ENCODE measurements at places on chromosomes 7 and 10.

GRCh38 chr10:1290071-1290471, 233.9 kb downstream of the WDR37 start:
- no peak for DNase-seq

DNA sequence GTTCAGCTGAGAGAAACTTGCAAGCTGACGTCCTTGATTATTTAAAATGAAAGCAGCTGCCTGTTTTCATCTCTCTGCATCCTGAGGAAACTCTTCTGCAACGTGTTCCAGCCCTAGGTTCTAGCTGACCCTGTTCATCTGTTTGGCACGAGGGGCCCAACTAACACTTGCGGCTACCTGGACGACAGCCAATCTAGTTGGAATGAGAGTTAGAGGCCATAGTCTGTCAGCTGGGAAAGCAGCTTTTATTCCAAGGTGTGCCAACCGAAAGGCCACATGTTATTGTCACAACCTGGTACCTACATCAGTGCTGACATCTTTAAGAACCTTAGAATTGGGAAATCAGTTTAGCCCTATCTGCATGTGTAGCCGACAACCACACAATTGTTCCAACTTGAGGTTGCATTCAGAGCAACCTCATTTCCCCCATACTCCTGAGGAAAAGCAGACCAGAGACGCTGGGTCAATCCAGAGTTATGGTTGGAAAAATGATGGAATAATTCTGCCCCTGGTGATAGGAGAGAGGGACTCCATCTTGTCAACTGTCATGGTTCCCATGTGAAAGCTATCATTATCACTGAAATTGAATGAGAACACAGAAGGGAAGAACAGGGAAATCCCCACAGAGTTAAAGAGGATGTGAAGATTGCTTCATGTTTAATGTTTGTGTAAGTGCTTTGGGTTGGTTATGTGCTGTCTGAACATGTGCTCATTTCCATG, 121.6 kb downstream of the EGFR start:
- no peak for DNase-seq

DNA sequence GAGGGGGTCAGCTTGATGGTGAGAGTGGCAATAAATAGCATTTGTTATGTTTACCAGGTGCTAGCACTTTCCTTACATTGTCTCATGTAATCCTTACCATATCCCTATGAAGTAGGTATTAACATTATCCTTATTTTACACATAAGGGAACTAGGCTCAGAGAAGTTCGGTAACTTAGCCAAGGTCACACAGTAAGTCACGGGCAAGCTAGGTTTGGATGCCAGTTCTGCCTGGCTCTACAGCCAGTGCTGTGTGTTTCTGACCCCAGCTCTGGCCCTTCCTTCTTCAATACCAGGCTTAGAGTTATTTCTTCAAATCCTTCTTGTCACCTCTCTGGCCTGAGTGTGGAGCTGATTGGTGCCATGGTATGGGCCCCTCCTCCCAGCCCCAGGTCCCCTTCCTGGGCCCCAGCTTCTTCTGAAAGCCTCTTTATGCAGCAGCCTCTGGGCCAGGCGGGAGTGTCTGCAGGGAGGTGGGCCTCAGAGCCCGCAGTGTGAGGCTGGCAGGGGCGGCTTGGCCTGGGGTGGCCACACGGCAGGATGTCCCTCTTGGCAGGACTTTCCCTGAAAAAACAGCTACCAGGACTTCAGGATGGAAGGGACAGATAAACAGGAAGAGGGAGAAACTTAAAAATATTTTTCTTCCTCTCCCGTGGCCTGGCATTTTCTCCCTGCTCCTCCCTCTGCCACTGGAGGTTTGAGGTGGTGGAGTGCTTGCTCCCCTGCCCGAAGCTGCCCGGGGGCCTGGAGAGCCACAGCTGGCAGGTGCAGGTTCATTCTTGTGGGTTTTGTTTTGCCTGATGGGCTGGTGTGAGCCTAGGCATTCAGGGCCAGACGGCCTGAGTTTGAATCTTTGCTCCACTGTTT, 20.6 kb downstream of the PALD1 start:
- no peak for DNase-seq

GRCh38 chr10:11631890-11632587, 20.6 kb upstream of the USP6NL start:
- no peak for DNase-seq

- DNase-seq: no peak
Measured at GRCh38 chr7:125465527-125465926, 535.9 kb upstream of the POT1 start.

GRCh38 chr7:3229904-3230470, 71.1 kb upstream of the SDK1 start:
- DNase-seq: no peak

Data from ACHN (cell line).